ENCODE measurements at places on chromosomes 5 and 9.

DNA sequence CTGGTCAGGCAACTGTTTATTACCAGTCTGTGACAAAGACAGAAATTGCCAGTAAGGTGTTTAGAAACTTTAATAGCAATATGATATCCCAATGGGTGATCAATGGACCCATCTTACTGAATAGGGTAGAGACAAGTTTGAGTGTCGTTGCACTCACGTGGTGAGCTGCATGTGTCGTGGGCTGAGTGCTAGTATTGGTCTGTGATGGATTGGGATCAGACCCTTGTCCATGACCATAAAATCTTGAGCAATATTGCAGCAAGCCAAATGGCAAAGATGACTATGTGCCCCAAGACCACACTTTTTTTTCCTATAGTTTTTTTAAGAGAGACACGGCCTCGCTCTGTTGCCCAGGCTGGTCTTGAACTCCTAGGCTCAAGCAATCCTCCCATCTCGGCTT lies 114.5 kb downstream of the PALM2AKAP2 start:
- no peak for DNase-seq

DNA sequence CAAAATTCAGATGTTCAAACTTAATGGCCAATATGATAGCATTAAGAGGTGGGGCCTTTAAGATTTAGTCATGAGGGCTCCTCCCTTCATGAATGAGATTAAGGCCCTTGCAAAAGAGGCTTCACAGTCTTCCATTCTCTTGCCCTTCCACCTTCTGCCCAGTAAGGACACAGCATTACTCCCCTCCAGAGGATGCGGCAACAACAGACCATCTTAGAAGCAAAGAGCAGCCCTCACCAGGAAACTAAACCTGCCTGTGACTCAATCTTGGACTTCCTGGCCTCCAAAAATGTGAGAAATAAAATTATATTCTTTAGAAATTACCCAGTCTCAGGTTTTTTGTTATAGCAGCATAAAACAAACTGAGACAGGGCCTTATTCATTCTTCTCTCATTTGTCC lies 8.2 kb downstream of the AP3B1 start:
- DNase-seq: no peak

DNA sequence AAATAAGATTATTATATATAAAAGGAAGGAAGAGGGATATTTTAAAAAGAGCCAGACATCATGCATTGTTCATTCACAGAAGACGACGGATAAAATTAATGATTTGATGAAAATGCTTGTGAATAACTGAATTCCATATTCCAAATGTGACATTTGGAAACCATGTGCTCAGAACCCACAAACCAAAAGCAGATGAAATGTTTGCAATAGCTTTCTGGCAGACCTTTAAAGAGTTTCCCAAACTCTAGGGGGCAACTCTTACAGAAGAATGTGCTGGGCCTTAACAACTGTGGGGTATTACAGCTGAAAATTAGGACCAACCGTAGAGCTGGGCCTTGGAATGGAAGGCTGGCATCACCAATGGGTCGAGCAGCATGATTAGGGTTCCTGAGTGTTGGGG lies 471.0 kb downstream of the EFNA5 start:
- no peak for DNase-seq

DNA sequence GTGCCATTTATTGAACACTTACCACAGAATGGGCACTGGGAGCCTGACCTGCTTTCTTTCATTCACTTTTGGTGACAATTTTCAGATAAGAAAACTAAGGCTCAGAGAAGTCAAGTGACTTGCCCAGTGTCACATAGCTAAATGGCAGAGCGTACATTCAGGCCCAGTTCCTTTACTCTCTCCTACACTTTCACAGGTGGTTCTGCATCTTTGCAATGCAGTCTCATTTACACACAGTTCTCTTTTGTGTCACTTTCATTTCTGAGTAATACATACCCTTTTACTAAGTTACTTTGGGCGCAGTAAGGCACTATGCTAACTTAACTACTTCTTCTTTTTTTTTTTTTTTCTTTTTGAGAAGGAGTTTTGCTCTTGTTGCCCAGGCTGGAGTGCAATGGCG lies 8.3 kb downstream of the NFIL3 start:
- no peak for DNase-seq

DNA sequence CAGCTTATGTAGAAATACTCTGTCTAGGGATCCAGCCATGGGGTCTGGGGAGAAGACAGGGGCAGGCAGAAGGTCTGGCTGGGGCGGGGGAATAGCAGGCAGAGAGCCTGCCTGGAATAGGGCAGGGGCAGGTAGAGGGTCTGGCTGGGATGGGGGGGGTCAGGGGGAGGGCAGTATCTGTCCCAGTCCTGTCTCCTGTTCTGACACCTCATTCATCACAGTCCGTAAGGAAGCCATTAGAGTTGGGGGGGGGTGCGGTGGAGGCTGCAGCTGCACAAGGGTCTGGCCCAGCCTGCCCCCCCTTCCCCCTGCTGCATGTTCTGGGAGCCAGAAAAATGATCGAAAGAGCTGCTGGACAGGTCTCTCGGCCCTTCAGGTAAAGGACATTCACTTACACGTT lies 32.6 kb downstream of the CNTFR start:
- no peak for DNase-seq

- DNase-seq: no peak
Observed at GRCh38 chr5:75062925-75063531, 10.7 kb upstream of the GCNT4 start.

DNA sequence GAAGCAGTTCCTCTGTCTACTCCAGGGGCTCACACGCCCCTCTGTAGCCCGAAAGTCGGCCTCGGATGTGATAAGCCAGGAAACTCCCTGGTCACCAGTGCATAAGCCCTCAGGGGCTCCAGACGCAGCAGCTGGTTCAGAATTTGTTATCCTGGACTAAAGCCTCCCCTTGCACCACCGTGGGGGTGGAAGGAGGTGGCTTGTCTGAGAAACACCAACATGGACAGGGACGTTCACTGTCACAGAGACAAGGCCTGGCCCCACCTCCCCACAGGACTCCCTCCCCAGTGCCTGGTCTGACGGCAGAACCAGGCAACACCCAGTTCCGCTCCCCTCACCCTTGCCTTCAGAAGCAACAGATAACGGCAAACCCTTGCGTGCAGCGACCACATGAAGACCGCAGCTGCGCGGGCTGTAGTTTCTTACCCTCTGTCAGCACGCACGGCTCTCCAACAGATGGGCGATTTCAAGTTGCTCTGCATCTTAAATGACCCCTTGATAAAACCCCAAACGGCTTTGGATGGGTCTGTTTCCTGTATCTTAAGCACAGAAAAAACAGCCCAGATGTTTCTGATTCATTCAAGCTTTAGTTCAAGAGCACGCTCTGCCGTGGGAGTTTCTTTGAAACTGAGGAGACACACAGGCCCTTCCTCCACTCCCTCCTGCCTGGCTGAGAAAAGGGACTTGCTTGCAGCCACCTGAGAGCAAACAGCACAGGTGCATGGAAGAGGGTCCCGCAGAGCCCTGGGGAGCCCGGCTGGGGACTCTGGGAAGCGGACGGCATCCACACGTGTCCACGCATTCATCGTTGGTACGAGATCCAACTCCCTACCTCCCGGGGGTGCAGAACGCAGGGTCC lies 44.7 kb upstream of the NKD2 start:
- DNase-seq: no peak

GRCh38 chr9:79880626-79881025 lies 308.9 kb downstream of the TLE4 start:
- DNase-seq: no peak

GRCh38 chr5:9865574-9865973 lies 235.4 kb upstream of the TAS2R1 start:
- no peak for DNase-seq

GRCh38 chr9:129436751-129437625 lies 183.9 kb downstream of the C9orf50 start:
- no peak for DNase-seq

DNA sequence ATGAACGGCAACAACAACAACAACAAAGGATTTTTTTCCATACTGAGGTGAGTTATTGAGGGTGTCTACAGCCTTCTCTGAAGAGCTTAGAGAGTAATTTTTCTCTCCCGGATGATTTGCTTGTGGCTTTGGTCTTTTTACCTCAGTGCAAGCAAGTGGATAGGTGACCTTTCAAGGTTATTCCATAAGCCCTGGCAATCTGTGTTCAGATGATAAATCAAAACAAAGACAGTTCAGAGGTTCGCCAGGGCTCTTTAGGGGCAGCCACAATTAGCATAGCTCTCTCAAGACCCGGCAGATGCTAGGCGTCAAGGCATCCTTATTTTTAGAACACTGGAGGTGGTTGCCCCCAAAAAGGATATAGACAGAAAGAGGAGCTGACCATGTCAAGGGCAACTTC lies 417.9 kb upstream of the C9orf72 start:
- no peak for DNase-seq

- DNase-seq: no peak
Observed at GRCh38 chr5:14199902-14200301, 56.8 kb downstream of the TRIO start.

- no peak for DNase-seq
Observed at GRCh38 chr9:126507318-126508109, 106.2 kb upstream of the LMX1B start.

DNA sequence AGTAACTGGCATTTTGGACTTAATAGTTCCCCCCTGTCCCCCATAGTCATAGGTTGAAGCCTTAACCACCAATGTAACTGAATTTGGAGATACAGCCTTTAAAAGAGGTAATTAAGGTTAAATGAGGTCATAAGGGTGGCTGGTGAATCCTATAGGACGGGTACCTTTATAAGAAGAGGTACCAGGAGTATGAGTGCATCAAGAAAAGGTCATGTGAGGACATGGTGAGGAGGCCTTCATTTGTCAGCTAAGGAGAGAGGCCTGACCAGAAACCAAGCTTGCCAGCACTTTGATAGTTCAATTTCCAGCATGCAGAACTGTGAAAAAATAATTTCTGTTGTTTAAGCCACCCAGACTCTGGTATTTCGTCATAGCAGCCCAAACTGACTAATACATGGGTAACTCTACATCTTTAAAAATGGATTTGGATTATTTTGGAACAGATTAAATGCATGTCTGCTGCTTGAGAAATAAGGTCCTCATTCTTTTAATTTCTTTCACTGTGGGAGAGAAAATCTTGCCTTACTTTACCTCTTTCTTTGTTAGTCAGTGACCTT lies 9.7 kb downstream of the RASA1 start:
- DNase-seq: no peak

GRCh38 chr5:67244345-67244793 lies 47.8 kb upstream of the CD180 start:
- DNase-seq: no peak

- no peak for DNase-seq
Observed at GRCh38 chr9:134502809-134503211, 138.8 kb upstream of the COL5A1 start.

DNA sequence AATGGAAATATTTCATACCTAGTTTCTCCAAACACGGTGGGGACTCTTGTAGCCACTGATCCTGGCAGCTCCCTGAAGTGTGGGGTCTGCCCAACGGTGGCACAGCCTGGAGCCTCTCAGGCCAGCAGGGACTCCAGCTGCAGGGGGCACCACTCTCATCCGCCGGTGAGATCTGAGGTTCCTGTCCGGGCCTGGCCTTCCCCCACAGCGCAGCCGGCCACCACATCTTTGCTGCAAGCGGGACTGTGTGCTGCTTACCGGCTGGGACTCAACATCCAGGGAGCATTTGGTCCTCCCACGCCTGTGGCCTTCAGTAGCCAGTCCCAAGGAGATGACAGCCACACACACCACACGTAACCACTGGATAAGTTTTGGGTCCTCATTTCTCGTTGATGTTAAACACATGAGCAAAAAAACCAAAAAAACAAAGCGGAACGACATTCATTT lies 7.7 kb upstream of the NKX2-5 start:
- no peak for DNase-seq

- no peak for DNase-seq
Observed at GRCh38 chr5:177494346-177495195, 2.8 kb downstream of the PDLIM7 start.

DNA sequence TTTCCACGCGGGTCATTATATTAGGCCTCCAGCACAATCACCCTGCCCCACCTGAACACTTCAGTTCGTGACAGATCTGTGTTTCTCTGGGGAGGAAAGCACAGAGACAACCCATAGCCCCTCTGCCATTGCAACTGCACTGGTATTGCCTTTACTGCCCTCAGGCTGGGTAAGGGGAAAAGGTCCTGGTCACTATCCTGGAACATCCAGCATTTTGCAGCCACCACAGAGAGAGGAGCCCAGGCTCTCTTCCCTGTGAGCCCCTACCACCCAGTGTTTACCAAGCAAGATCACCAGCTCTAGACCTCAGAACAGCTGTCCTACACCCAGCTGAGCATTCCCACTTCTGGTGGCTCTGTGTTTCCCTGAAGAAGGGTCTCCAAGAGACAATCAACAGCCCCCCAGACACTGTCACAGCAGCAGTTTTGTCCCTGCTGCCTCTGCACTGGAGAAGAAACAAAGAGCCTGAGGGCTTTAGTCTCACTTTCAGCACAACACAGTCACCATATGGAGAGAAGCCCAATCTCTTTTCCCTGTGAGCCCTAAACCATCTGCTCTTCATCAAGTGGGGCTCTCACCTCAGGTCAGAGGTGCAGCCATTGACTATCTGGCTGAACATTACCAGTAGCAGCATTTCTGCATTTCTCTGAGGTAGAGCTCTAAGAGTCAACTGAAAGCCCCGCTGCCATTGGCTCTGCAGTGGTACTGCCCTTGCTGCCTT lies 655.2 kb upstream of the FAM174A start:
- no peak for DNase-seq

DNA sequence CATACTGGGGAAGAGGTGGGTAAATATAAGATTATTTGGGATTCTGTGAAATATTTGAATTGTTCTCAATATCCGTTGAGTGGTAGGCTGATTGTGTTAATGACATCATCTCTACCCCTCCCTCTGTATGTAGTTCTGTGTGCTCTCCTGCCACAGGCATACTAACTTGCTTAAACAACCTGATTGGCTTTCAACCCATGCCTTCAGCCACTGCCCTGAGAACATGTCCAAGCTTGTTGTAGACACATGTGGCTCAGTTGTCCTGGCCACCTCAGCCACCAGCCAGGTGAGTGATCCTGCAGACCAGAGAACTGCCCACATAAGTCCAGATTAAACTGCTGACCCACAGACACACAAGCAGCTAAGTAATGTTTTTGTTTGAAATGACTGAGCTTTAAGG lies 31.1 kb downstream of the ANKS6 start:
- DNase-seq: no peak

- DNase-seq: no peak
Observed at GRCh38 chr5:159001247-159001646, 98.5 kb downstream of the EBF1 start.

DNA sequence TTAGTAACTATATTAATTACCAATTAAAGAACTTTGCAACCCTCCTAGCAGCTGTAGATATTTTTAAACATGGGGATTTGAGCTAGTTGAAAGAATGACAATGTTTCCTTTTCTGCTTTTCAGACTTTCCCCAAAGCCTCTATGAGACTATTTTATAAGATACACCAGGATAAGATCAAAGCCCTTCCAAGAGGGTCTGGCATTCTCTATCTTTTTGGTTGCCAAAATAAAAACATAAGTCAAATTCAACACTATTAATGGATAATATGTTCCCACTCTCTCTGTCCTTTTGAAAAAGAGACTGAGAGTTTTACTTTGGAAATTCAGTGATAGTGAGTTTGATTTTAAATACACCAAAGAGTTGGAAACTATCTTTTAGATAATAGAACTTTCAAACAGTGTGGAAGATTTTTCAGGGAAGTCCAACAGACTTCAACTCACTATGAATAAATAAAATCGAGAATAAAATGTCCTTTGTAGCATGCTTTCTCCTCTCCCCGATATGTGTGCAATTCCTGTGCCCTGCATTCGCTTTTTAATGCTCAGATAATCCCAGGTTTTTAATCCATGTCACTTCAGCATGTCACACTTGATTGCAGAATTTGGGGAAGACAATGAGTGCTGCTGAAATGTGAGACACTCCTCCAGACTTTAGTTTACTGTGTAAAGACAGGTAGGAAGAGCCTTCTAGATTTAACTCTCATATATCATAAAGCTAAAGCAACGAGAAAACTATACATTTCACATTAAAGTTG lies 1095.7 kb upstream of the DMAC1 start:
- no peak for DNase-seq

Measured in substantia nigra (tissue), 51 donors.